Activated CD4-positive, alpha-beta T cell treated with anti-CD3 and anti-CD28 coated beads, Interleukin-2, amount 50 U/mL, for 1 hour (primary cell): ENCODE measurements at places on chromosomes 7 and 10.

GRCh38 chr7:92158660-92159575 is 20.0 kb downstream of the LRRD1 start:
- no peak for DNase-seq

- DNase-seq, result no peak
Observed at GRCh38 chr7:140284062-140284461, 107.3 kb upstream of the KDM7A start.

GRCh38 chr7:119900996-119901672 is 371.8 kb upstream of the KCND2 start:
- DNase-seq, result no peak

DNA sequence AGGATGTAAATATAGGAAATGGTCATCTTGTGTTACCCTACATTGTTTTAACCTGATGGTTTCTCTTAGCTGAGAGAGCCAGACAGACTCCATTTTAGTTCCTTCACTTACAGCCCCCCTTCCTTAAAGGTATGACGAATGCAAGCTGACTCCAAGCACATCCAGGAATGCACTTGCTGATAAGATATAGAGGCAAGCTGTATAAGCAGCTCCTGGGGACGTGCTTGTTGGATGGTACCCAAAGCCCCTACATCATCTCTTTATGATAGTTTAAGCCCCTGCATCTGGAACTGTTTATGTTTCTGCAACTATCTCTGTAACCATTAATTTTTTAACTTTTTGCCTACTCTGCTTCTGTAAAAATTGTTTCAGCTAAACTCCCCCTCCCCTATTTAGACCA is 41.7 kb downstream of the ZNF25 start:
- DNase-seq, result no peak

DNA sequence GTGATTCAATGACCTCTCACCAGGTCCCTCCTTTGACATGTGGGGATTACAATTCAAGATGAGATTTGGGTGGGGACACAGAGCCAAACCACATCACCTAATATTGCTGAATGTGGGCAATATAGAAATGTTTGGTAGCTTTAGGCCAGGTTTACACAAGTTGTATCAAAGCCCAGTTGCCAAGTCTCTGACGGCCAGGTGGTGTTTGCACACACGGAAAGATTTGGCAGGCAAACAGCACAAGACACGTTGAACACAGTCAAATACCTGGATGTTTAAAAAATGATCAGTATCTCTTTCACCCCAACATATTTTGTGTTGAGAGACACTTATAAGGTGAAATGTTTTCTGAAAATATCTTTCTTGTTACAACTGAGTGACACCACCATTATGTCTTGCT is 294.4 kb upstream of the MKI67 start:
- DNase-seq, result no peak

- no peak for DNase-seq
Observed at GRCh38 chr10:124588736-124589490, 127.3 kb downstream of the LHPP start.

DNA sequence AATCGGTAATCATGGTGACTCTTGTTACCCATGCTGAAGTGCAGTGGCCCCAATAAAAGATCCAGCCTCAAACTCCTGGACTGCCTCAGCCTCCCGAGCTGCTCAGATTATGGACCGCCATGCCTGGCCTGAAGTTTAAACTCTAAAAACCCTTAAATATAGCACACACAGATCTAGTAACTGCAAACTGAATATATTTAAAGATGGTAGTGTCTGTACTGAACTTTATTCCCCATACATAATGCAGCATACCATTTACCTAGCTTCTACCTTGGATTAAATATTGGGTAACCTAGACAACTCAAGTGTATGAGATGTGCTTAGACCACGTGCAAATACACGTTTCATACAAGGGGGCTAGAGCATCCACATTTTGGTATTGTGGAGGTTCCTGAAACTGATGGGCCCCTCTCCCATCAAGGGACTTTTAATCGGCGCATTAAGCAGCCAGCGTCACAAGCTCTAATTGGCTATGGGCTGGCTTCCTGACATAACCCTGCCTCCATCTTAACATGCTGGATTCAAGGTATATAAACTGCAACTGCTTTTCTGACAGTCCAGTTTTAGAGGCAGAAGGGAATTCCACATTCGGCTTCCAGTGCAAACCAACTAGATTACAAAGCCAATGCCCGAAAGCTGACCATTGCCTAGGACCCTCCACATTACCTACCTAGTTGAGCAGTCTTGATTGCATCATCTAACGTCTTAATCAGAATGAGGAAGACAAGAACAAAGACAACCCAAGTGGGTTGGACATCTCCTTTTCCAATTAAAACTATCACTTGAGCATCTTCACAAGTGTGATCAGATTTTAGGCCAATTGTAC is 13.0 kb downstream of the HNRNPA2B1 start:
- no peak for DNase-seq

- no peak for DNase-seq
Observed at GRCh38 chr10:60906411-60906810, 37.6 kb downstream of the RHOBTB1 start.

GRCh38 chr7:73451780-73452398 is 18.3 kb downstream of the FZD9 start:
- DNase-seq, result no peak

DNA sequence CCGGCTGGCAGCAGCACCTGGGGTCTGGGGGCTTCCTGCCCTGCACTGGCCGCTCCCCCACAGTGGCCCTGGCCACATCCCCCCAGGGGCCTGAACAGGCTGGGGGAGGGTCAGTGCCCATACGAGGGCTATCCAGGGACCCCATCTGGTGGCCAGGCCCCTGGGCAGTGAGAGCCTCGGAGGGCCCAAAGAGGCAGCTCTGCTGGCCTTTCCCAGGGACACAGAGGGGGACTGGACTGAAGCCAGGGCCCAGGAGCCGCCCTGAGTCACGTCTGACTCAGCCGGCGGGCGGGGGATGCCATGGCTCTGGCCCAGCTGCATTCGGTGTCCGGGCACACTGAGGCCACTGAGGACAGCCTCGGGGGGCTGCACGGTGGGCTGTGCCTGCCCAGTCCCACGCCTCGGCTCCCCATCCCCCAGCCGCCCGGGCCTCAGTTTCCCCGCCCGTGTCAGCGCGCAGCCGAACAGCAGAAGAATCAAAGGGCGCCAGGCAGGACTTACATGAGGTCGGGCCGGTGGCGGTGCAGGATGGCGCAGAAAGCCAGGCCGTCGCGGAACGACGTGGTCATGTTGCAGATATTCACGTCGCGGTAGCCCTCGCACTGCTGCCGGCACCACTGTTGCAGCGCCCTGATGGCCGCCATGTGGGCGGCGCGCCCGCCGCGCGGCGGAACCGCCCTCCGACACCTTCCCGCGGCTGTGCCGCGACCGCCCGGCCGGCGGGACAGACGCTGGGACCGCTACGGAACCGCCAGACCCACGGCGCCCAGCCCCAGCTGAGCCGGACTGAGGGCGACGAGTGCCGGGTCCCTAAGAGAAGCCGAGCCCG is at the start of gene MICALL2:
Gene MICALL2, minus strand, starts transcription at position 788 of the 829 bp plus-strand sequence. Its CDS starts 144 bp downstream, at position 644.
- DNase-seq, result peak; percentile 22

DNA sequence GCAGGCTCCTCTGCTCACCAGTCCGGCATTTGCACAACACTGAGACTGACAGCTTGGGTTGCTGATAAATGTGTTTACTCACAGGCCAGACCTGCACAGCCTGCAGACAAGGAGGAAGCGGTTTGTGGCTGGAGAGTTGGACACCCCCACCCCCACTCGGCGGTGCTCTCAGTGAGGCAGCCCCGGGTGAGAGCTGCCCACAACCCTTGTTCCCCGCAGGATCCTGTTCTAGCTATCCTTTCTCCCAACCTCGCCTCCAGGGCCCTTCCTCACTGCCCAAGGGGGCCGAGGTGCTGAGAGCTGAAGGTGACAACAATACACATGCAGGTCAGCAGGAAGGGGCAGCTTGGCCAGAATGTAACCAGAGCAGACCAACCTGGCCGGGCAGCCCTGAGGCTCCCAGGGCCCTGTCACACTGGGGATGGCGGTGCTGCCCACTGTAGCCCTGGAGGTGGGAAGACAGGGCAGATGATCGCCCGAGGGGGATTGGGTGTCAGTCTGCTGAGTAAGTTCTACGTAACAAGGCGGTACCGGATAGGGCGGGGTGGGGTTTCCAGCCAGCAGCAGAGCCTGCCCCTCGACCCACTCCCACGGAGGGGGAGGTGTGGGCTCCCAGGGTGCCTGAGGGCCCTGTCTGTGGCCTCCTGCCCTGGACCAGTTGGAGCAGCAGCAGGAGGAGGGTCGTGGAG is 2.1 kb upstream of the ADAM8 start:
- peak; percentile 62 for DNase-seq

GRCh38 chr10:3245395-3245794 is 72.8 kb upstream of the PITRM1 start:
- no peak for DNase-seq
